ENCODE measurements at places on chromosomes 2 and 18.
A peak's percentile ranks its signal among the peaks of the same experiment; 100 is the strongest.

- DNase-seq, result no peak
These were observed 1.9 kb upstream of the KRCC1 start for GRCh38 chr2:88057437-88057844.

DNA sequence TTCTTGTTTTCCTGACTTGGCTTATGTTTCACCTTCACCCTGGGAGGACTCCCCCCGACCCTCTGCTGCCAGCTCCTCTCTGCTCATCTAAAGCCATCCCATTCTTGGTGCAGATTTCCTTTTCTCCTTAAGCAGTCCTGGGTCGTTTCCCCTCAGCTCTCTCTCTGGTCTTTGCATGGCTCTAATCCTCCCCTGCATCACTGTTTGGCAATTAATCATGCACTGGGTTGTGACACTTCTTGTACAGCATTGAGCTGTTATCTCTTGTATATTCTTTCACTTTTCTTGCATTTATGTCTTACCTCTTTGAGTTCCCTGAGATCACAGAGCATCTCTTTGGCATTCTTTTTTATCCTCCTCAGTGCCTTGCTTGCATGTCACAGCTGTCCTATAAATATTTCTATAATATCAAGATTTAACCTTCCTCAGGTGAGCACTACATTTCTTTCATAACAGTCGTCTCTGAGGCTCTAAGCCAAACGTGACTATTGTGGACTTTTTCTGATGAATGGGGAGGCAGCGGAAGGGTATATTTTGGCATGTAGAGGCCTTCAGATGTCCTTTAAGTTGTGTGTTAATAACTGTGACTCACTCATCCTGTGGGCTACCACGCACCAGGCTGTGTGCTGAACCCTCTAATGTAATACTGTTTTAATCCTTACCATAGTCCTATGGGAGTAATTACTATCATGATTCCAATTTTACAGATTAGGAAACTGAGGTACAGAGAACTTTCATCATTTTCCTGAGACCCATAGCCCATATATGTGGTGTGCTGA, 507.5 kb downstream of the SLC4A3 start:
- DNase-seq, result no peak

- DNase-seq, result no peak
These were observed at the start of gene GDF7 for GRCh38 chr2:20666304-20667150. Gene GDF7, plus strand, starts transcription at chr2:20667144. Its CDS starts 96 bp downstream, at chr2:20667240.

- DNase-seq, result no peak
These were observed 154.2 kb upstream of the RMP24 start for GRCh38 chr18:35818353-35818667.

DNA sequence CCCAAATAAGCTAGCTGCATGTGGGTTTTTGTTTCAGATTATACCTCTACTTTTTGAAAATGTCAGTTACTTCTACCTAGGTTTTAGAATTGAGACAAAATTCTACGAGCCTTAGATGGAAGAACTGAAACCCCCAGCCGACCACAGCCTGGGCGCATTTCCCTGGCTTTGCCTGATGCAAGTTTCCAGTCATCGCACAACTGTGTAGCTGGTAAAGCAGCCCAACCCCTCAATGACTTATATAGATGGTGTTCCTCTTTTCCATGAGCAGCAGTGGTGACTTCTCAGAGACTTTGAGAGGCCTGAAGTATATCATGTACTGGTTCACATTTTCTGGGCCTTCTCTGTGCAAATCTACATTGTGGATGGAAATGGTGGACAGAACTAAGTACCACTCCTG, 515.4 kb upstream of the RAB6C start:
- DNase-seq, result no peak

- DNase-seq, result peak; percentile 96
These were observed at the start of gene ZC3H8 for GRCh38 chr2:112254466-112255240. Gene ZC3H8, minus strand, starts transcription at chr2:112255042. Its CDS starts 61 bp downstream, at chr2:112254981.

- no peak for DNase-seq
These were observed 236.2 kb downstream of the IKZF2 start for GRCh38 chr2:212915121-212915782.

DNA sequence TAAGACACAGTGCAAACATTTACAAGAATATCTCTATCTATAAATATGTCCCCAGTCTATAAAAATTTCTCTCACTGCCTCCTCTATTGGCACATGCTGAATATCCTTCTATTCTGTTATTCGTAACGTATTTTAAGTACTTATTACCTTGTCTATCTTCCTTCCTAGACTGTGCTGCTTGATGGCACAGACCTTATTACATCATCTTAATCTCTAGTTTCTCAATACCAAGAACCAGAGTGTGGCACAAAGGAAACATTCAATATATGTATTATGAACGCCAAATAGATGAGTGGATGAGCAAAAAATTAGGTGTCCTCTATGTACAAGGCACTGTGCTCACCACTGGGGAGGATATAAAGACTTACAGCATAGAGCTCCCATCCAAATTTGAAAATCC, 282.8 kb downstream of the NBAS start:
- DNase-seq, result no peak

DNA sequence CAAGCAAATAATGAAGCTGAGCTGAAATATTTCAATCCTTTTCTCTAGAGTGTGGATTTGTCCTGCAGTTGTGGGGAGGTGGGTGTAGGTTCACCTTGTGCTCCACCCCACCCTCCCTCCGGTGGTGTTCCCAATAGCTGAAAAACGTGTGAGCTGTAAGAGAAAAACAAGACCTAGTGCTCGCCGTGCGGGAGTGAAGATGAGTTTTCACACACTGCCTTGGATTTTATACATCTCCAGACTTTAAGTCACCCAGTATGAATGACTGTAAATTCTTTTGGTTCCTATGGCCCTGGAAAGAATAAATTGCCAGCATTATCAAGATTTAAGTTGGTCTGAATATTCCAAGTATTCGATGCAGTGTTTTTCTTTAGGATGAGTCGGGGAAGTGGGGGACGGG, 1.9 kb upstream of the SOX11 start:
- DNase-seq, result no peak

GRCh38 chr18:74947417-74947816, 261.5 kb downstream of the PTGR3 start:
- no peak for DNase-seq

GRCh38 chr2:48566592-48567310, 36.8 kb downstream of the STON1 start:
- DNase-seq, result peak; percentile 71

DNA sequence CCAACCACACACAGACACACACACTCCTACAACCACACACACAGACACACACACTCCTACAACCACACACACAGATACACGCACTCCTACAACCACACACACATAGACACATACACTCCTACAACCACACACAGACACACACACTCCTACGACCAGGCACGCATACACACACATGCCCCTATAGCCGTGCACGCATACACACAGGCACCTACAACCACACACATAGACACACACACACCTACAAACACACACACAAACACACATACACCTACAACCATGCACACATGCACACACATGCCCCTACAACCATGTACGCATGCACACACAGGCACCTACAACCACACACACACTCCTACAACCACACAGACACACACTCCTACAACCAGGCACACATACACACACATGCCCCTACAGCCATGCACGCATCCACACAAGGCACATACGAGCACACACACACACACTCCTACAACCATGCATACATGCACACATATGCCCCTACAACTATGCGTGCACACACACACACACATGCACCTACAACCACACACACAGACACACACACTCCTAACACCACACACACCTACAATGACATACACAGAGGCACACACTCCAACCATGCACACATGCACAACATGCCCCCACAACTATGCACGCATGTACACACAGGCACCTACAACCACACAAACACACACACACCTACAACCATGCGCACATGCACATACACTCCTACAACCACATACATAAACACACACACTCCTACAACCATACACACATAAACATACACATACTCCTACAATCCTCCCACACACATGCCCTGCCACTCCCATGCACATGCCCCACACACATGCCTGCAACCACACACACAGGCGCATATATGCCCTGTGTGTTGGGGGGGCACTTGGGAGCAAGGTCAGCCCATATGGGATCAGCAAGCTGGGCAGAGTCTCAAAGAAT, 19.1 kb upstream of the TEX51 start:
- peak; percentile 35 for DNase-seq

Data from islet precursor cell (in vitro differentiated cells).